ENCODE measurements at places on chromosomes 4 and X.
A peak's percentile ranks its signal among the peaks of the same experiment; 100 is the strongest.

GRCh38 chrX:54043541-54044125 lies 640 bp downstream of the PHF8 start:
- DNase-seq: peak; percentile 45

DNA sequence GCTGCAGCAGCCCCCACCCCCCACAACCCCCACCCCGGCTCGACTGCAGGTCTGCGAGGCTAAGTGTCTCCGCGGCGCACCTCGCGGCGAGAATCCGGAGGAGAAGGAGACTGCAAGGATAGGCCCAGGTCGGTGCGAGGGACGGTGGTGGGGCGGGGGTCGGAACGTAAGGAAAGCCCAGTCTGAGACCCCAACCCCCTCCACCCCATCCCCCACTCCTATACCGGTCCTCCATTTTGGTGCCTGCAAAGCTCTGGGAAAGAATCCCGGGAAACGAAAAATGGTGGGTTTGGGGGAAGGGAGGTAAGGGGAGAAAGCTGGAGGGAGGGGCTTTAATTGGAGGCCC lies 614 bp downstream of the BEX3 start:
- no peak for DNase-seq

GRCh38 chrX:43756076-43756475 lies 100.0 kb downstream of the MAOA start:
- DNase-seq: no peak

- DNase-seq: no peak
Measured at GRCh38 chr4:72374159-72374558, 194.9 kb downstream of the ADAMTS3 start.

DNA sequence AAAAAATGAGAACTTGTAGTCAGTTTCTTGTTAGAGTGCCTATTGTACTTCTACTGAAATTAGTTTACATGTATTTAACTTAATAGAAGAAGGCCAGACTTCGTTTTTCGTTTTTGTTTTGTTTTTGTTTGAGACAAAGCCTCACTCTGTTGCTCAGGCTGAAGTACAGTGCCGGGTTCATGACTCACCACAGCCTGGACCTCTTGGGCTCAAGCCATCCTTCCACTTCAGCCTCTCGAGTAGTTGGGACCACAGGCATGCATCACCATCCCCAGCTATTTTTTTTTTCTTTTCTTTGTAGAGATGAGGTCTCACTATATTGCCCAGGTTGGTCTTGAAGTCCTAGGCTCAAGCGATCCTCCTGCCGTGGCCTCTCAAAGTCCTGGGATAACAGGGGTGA lies 793.9 kb downstream of the ADGRL3 start:
- DNase-seq: no peak

DNA sequence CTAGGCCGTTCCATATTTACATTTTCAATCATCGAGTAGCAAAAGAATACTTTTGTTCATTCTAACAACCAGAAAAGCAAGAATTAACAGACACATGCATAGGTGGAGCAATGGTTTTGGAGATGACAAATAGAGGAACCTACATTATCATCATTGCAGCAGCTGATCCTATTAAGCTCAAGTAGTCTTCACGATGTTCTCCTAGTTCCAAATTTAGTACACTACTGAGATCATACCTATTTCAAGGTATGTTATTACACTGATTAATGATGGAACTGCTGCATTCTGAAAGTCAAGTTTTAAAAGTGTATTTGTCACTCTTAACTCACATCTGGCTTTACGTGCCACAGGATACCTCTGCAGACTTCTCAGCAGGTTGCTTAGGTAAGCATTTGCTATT lies 87.4 kb downstream of the ADGRA3 start:
- no peak for DNase-seq

- no peak for DNase-seq
Measured at GRCh38 chrX:127568691-127569090, 483.5 kb downstream of the ACTRT1 start.

DNA sequence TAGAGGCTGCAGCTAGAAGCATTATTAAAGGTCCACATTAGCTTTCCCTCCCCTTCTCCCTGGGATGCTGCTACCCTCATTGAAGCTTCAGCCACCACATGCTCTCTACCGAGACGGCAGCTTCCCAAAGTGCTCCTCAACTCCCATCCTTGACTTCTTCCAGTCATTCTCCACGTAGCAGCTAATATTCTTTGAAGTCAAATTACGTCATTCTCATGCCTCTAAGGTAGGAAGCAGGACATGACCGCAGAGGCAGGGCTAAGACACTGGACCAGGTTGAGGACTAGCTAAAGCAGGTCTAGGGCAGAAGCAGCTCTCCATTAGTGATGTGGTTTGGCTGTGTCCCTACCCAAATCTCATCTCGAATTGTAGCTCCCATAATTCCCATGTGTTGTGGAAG lies 128.3 kb downstream of the SHOX start:
- DNase-seq: no peak

DNA sequence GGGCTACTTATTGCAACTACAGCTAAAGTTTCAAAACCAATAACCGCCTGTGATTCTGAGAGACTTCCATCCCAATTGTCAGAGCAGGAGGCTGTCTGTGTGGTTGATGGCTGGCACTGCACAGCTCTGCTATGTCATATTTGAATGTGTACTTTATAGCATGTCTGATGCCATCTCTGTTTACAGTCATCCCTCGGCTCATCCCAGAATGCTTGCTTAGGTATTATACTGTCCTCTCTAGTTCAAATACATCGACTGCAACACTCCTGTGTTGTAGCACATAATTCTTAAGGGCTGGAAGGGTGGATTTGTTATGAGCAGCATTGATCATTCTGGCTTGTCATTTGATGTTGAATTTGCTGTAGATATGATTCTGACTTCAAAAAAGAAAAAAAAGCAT lies 1617.5 kb upstream of the TENM3 start:
- DNase-seq: no peak

- no peak for DNase-seq
Measured at GRCh38 chr4:101807351-101807750, 16.8 kb downstream of the BANK1 start.

DNA sequence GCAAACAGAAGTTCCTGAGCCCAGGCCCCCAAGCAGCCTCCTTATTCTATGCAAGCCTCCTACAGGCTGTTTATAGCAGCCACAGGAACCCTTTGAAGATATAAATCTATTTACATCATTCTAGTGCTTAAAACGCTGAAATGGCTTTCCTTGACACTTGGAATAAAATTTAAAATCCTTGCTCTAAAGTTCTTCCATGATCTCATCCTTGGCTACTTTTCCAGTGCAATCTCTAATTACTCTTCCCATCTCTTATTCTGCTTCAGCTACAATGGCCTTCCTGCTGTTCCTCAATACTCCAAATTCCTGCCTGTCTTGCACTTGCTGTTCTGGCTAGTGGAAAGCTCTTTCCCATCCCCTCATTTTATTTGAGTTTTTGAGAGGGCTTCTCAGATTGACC lies 634.2 kb upstream of the NR3C2 start:
- DNase-seq: no peak

- no peak for DNase-seq
Measured at GRCh38 chr4:1371176-1372165, 24.5 kb downstream of the UVSSA start.

DNA sequence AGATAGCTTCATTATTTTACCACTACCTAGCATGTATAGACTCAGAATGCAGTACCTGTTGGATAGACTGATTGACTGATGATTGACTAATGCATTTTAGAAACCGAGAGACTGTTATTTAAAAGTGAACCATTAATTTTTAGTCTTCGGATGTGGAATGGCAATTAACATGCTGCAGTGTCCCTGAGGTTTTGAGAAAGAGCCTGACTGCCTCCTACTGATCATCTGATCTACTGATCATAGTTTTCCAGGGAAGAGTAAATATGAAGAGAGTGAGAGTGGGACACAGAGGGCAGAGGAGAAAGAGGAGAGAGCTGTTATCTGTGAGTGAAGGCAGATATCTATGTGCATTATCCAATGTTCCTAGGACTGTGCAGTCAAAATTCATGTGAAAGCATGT lies 764.7 kb downstream of the TRIML1 start:
- DNase-seq: no peak

DNA sequence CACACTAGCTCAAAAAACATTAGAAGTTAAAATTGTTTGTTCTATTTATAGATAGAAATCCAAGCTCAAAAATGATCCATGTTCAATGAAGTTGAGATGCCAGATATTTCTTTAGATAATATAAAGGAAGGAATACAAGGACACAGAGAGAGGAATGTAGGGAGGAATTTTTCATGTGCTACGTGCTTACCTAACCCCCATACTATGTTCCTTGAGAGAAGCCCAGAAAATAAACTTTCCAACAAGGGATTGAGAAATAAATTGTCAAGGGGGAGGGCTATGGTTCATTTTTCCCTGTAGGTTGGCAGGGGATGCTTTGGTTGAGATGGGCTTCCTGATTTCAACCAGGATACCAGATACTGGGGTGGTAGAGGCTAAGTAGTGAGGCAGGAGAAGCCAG lies 15.6 kb upstream of the ADH5 start:
- DNase-seq: no peak

All from stimulated activated naive CD8-positive, alpha-beta T cell treated with anti-CD3 and anti-CD28 coated beads, Interleukin-15, Interleukin-2, amounts not matched to agents 100 U/mL and 50 U/mL, for 24 hours (primary cell).